ENCODE measurements at places on chromosomes 5 and 9. TPM values are rescaled to one million over a fixed set of nuclear protein-coding genes. Genes with fewer than 3 reads are reported as not detected.

GRCh38 chr5:159586921-159587320 lies 256.6 kb upstream of the IL12B start:
- no peak for DNase-seq

DNA sequence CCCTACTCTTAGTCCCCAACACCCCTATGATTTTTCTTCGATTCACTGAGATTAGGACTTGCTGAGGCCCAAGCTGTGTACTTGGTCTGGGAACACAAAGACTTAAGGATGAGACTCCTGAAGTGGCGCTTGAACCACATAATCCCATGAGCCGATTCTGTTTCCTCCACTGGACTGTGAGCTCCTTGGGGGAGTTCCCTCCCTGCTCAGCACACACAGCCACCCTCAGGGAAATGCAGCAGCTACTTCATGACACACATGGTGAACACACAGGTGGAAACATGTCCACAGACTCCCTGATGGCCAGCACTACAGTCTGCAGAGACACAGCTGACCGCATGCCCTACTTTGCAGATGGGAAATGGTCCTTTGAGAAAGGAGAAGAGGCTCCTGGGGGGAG lies 101.1 kb downstream of the C5orf15 start:
- no peak for DNase-seq

- no peak for DNase-seq
These were observed 11.1 kb downstream of the KIAA1191 start for GRCh38 chr5:176350416-176350815.

GRCh38 chr9:27337833-27338526 lies 41.0 kb upstream of the EQTN start:
- no peak for DNase-seq

SNX18 gene
- 23.6 TPM for total RNA-seq

CDC25C gene
- 15.0 TPM for total RNA-seq

PCDHA7 gene
- total RNA-seq: 2.7 TPM

Data from WTC11 (cell line).